ENCODE measurements at places on chromosomes 2 and 18.

- no peak for DNase-seq
Observed at GRCh38 chr2:186709529-186710450, 15.9 kb downstream of the FAM171B start.

GRCh38 chr2:235263205-235264120, 230.4 kb upstream of the AGAP1 start:
- DNase-seq = peak; percentile 94

GRCh38 chr2:148023861-148024260, 3.0 kb downstream of the MBD5 start:
- no peak for DNase-seq

GRCh38 chr18:21557607-21558253, 42.8 kb downstream of the ESCO1 start:
- DNase-seq = no peak

- DNase-seq = no peak
Observed at GRCh38 chr2:127697482-127698180, 3.7 kb upstream of the SFT2D3 start.

DNA sequence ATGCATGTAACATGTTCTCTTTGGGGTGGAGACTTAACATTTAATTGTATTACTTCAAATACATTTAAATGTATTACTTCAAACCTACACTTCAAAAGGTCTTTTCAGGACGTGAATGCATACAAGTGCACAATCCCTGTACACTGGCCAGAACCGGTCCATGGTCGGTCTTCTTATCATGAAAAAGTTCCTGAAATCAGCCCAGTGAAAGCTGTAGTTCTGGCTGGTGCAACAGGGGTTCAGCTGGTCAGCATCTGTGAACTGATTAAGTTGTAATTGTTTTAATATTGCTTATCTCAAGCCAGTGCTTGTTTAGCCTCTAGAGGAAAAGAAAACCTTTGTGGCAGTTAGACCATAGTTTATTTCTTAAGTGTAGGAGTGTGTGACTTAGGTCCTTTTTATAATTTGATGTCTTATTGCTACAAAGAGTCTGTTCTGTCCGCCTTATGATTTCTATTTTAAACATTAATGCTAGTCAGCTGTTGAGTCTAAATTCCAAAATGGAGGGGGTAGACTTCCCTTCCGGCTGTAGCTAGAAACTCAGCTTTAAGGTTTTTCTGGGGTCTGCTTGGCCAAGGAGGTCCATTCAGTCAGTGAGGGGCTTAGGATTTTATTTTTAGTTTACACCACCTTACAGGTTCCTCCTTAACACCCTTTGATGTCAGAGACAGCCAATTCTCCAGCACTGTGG, 768 bp upstream of the CYBRD1 start:
- no peak for DNase-seq

- DNase-seq = no peak
Observed at GRCh38 chr18:60469387-60470100, 97.0 kb upstream of the MC4R start.

DNA sequence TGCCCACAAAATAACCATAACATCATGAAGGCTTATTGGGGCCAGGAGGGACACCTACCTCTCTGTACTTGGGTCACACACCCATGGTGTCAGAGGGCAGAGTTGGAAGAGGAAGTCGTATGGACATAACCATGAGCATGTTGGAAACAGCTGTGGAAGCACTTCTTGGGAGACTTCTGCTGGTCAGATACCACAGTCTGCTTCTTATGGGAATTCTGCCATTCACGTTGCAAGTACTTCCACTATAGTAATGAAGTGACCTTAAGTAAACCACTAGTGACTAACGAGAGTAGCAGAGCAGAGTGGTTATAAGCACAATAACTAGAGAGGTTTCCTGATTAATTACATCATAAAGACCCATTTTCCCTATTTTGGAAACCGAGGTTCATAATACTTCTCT, 61.1 kb upstream of the TFPI start:
- no peak for DNase-seq

GRCh38 chr2:164642268-164642667, 21.0 kb upstream of the GRB14 start:
- DNase-seq = no peak

- DNase-seq = no peak
Observed at GRCh38 chr2:121043827-121044222, 241.2 kb downstream of the TFCP2L1 start.

DNA sequence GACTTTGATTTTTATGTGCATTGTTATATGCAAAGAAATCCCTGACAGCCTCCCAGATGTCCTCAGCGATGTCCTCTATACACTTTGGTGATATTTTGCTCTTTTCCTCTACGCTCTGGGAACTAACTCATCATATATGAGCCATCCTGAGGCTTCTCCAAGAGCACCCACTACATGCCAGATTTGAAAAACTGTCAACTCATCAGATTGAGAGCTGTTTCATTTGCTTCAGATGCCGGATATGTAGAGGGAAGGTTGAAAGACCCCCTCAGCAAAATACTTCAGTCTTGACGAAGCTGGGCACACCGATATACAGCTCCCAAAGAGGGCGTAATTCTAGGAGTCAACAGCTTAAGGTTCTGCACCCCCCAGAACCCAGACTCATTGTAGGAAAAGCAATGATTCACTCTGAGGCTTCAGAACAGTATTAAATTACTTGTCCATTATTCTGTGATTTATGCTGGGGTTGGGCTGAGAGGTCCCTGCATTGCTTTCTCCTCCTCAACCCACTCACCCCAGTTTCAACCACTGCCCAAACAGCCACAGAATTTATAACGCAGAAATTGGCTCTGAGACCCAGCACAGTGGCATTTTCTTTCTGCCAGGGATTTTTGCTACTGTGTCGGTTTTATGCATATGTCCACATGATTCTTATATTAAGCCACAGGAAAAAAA, 341.8 kb downstream of the ALK start:
- DNase-seq = peak; percentile 10

DNA sequence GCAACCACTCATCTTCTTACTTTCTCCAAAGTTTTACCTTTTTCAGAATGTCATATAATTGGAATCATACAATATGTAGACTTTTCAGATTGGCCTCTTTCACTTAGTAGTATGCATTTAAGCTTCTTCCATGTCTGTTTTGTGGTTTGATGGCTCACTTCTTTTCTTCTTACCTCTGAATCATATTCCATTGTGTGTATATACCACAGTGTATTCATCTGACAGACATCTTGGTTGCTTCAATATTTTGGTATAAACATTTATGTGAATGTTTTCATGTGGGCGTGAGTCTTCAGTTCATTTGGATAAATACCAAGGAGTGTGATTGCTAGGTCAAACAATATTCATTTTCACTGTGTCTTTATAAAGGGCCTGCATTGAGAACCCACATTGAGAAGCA, 136.1 kb upstream of the NOSTRIN start:
- DNase-seq = no peak

DNA sequence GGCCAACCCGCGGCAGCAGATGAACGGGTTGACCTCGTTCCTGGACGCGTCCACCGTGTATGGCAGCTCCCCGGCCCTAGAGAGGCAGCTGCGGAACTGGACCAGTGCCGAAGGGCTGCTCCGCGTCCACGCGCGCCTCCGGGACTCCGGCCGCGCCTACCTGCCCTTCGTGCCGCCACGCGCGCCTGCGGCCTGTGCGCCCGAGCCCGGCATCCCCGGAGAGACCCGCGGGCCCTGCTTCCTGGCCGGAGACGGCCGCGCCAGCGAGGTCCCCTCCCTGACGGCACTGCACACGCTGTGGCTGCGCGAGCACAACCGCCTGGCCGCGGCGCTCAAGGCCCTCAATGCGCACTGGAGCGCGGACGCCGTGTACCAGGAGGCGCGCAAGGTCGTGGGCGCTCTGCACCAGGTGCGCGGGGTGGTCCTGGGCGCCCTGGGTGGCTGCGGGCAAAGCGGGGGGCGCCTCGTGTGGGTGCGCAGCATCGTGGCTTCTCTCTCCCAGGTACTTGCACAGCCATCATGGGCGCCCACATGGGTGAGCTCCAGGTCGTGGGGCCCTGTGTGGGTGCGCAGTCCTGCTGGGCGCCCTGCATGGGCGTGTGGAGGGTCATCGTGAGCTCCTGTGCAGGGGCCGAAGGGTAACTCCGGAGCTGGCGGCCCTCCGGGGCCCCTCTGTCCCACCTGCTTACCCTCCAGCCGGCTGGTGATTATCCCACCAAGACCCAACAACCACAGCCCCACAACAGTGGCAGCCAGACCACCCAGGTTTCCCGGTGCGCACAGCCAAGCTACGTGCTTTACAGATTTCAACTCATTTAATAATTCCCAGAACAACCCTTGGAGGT, 64.2 kb downstream of the TPO start:
- DNase-seq = no peak

- DNase-seq = peak; percentile 87
Observed at GRCh38 chr2:221402072-221402471, 170.0 kb downstream of the EPHA4 start.

- DNase-seq = no peak
Observed at GRCh38 chr2:29009711-29010677, 28.9 kb downstream of the TOGARAM2 start.

- DNase-seq = peak; percentile 70
Observed at GRCh38 chr2:55109219-55109891, 59.1 kb upstream of the RTN4 start.

DNA sequence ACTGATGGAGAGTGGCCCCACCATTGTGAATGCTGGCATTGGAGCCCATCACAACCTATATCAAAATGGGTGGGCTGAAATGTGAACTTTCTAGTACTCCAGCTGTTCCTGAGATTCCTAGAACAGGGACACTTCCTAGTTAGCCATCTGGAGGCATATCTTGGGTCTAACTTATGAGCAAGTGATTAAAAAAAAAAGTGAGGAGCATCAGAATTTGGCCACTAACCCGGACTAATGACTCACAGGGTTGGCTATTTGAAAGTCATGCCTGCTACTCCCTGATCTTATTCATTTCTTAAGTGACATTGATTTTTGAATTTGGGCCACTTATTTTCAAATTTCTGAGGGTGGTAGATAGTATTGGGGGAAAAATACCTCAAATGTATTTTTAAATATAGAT, 216.6 kb downstream of the HRH4 start:
- DNase-seq = no peak

- peak; percentile 66 for DNase-seq
Observed at GRCh38 chr2:173982918-173983317, 17.7 kb upstream of the SP3 start.

DNA sequence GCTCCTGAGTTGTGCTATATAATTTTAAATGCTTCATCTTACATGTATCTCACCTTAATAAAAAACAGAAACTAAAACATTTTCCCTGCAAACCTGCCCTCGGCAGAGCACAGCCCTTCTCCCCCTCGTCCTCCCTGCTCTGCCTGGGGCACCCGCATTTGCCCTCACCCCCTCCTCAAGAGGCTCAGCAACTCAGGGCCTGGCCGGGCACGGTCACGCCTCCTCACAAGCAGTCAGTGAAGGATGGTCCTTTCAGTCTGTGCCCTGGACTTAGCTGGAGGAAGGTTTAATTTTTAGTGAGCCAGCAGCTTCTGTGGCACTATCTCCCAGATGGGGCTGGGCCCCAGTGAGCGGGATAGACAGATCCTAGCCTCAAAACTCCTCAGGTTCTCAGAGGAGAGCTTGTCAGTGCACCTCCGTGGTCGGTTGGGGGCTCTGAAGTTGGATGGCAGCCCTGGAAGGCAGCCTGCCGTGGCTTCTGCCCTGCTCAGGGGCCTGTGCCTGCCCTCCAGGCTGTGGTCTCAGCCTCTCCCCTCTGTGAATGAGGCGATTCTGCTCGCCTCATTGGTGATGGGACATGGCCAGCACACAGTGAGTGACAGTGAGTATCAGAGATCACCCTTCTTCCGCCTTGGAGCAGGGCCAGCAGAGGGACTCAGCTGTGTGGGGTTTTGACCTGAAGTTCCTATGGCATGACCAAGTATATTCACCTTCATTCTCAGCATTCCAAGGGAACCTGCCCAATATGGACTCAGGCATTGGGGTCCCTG, 56.3 kb upstream of the AFF3 start:
- no peak for DNase-seq

DNA sequence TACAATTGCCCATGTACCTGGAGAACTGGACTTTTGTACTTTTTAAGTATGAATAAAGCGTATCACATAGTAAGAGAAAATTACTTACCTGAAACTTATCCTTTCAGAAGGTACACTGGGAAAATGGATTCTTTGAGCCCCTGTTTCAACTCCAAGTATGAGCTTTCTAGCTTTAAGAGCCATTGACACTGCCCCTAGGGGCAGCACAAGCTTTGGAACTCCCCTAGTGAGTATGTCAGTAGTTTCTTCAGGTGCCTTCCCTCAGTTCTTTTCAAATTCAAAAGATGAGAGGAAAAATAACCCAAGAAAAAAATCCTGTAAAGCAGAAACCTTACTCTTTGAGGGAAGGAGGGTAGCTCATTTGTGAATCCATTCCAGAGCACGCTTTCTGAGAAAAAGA, 124.1 kb downstream of the MEMO1 start:
- DNase-seq = no peak

Data from adipocyte (in vitro differentiated cells).